Hippocampal formation (tissue), 2 donors: ENCODE measurements at places on chromosomes 11 and 22.

DNA sequence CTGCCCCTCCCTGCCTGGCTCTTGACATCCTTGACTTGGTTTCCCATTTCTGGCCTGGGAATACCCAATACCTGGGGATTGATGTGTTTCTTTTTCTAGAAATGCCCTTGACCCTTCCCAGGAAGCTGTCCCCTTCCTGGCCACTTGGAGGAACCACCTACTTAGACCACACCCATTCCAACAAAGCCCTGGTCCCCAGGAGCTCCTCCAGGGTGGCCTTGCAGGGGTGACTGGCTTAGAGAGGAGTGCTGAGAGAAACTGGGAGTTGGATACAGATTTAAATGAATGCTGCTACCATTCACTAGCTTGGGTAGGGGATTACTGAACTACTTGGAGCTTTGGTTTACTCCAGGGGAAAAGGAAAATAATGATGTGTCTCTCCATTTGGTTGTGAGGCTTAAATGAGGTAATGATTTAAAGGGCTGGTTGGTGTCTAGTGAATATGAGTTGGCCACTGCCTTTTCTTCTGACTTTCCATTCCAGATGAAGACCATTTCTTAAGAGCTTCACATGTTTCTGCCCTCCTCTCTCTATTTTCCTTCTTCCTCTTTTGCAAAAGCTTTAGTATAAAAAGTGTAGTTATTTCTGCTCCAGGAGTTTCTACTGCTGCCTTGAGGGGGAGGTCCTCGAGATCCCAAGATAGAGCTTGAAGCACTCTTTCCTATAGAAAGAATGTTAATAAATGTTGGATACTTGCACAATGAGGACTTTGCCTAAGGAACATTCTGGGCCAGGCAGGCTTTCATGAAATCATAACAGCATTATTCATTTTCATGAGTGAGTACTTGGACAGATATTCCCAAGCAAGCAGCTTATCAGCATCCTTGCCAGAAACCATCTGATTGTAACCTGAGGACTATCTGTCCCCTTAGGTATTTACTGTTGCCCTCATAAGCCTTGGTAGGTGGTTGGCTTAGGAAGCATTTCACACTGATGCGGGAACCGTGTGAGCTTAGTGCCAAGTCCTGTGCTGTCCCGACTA is 22.4 kb downstream of the PANX1 start:
- DNase-seq, result no peak

- DNase-seq, result peak; percentile 83
Observed at GRCh38 chr11:14519917-14520746, at the start of gene PSMA1. TSS of gene PSMA1 (minus strand) at chr11:14520386. CDS start at chr11:14520299, 87 bp downstream.

DNA sequence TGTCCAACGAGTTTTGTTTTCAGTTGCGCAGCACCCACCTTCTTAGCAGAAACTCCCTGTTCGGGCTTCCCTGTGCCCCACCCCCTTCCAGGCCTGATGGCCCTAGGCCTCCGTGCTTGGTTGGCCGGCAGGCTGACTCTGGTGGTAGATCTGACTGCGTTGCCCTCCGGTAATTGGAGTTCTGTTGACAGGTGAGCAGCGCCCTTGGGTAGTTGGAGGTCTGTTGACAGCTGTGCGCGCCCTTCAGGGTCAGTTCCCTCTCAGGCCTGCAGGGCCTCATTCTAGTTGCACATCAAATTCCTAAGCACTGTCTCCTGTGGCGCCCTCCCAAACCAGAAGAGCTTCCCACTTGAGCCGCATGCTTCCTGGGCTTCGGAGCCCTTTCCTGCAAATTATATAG is 776 bp downstream of the DGCR6 start:
- no peak for DNase-seq

DNA sequence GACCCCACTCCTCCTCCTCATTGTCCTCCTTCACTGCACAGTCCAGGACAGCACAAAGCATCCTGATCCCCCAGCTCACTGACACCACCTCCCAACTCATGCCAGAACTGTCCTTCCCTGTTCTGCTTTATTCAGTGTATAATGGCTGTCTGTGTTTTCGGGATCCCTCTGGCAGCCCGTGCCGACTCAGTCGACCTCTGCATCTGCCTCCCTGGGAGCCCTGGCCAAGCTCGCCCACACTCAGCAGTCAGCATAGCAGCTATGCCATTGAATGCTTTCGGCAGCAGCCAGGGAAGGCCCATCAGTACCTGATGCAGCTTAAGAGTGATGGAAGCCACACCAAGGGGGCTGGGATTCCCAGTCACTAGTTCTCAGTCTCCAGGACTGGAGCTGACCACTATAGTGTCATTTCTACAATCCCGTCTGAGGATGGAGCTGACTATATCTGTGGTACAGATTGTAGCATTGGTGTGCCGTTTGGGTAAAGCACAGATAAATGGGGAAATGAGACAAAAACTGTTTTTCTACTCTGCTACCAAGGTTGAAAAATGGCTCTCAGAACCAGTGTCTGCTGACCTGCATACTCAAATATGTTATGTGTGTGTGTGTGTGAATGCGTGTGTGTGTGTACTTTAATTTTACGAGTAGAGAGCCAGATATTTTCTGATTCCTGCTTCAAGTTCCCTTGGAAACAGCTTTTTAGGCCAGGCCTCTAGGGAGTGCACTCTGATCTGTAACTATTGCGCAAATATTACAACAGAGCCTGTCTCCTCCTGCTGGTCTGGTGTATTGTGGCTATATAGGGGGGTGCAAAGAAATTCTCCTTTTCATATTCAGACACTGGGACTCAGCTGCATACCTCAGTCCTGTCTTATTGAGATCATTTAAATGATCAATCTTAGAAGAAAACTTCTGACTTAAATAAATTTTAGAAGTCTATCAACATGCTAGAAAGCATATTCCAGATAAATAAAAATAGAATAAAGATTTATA is 78.8 kb upstream of the TOP3B start:
- peak; percentile 28 for DNase-seq

- peak; percentile 57 for DNase-seq
Observed at GRCh38 chr11:36292311-36292722, 3.1 kb upstream of the COMMD9 start.

DNA sequence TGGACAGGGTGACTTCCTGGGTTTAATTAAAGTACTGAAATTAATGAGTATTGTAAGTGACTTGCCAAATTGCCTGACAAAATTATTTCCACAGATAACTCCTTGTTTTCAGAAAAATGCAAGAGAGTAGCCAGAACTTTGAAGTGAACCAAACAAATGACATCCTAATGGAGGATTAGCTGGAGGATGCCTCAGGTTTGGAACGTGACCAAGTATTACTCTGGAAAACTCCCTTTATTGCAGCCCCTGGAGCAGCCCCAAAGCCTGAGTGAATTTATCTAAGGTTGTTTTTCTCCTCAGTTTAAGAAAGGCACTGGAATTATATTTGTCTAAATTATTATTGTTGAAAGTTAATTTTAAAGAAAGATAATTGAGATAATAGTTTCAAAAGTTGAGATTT is 343.6 kb upstream of the MTNR1B start:
- DNase-seq, result no peak

- DNase-seq, result no peak
Observed at GRCh38 chr11:3914805-3915204, 59.3 kb downstream of the STIM1 start.
